ENCODE measurements at places on chromosomes 4 and X. TPM values are rescaled to one million over a fixed set of nuclear protein-coding genes. Genes with fewer than 3 reads are reported as not detected.

Gene PDGFC
- total RNA-seq: 106 TPM

Gene LRIT3
- 0.22 TPM for total RNA-seq

Gene TMEM271
- total RNA-seq: not detected

Gene DCAF4L1
- 0.26 TPM for total RNA-seq

Gene NXF2
- not detected for total RNA-seq

Gene GLUD2
- 2.3 TPM for total RNA-seq

Gene SMPX
- not detected for total RNA-seq

Gene GATA1
- total RNA-seq: not detected

Measured in articular chondrocyte of knee joint (primary cell).